ENCODE measurements at places on chromosomes 11 and 22.

GRCh38 chr22:19671316-19671715, 43.0 kb upstream of the SEPTIN5 start:
- DNase-seq: no peak

- no peak for DNase-seq
Observed at GRCh38 chr11:78560153-78560552, 14.5 kb downstream of the NARS2 start.

- peak; percentile 94 for DNase-seq
Observed at GRCh38 chr11:71286701-71287643, 34.6 kb upstream of the SHANK2 start.

- no peak for DNase-seq
Observed at GRCh38 chr11:128282053-128282452, 305.3 kb downstream of the ETS1 start.

GRCh38 chr11:93611836-93612677, 49.4 kb upstream of the CEP295 start:
- DNase-seq: no peak

DNA sequence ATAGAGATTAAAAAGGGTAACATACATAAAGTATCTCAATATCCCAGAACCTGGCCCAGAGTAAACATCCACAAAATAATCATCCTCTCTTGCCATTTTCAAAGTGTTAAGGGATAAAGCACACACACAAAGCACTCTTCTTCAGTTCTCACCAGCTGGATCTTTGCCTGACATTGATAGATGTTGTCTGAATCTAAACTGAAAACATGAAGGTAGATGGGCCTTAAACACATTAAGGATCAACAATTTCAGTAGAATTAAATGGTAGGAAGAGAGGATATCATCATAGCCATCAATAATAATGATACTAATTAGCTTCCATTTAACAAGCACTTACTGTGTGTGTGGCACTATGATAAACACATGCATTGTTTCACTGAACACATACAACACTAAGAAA, 261.1 kb downstream of the OPCML start:
- DNase-seq: no peak

DNA sequence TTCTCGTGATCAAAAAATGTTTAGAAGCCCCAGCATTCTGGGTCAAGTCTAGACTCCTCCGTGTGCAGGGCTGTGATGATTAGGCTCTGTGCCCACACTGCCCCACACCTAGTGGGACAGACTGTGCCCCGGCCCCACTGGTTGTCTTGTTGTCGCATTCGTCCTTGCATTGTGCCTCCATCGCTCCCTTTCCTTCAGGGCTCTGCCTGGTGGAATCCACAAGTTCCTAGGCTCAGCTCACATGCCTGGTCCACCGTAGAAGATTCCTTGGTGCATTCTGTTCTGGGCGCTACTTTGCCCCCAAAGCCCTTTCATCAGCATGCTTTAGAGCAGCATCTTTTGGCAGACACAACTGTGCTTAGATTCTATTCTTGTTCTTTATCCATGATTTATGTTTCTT, 23.5 kb upstream of the THY1 start:
- no peak for DNase-seq
